NCI-H146 (cell line): ENCODE measurements at places on chromosomes 4 and X.

GRCh38 chrX:154020536-154021115 lies 924 bp upstream of the IRAK1 start:
- no peak for DNase-seq

- no peak for DNase-seq
Observed at GRCh38 chr4:158667651-158668198, 4.0 kb downstream of the C4orf46 start.

DNA sequence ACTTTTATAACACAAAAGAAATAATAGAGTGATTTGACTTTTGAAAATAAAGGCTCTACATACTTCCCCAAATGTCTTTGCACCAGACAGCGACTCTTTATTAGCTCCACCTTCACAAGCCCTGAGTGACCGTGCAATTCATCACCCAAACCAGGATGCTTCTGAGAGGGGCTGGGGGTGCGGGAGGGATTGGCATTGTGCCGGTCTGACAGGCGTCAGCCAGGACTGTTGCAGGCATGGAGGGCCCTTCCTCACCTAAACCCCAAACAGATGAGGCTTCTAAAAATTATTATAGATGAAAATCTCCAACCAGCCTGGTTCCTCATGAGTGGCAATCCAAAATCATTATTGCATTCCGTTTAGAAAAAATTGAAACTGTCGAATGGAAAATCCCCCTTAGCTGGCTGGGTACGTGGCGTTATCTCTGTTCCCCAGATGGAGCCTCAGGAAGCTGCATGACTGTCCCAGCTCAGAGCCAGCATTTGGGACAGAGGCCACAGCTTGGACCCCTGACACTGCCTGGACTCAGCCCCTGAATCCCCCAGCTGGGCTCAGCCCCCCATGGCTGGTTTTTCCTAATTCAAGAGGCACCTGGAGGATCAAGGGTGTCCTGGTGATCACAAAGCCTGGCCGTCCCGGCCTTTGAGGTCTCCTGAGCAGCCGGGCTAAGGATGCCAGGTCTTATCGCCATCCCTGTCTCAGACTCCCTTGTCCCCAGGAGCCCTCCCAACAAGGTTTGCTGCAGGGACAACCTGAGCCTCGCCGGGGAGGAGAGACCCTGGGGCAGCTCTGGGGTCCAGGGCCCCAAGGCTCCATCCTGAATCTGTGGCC lies 60.4 kb downstream of the SORCS2 start:
- no peak for DNase-seq

- no peak for DNase-seq
Observed at GRCh38 chr4:110988722-110989121, 365.8 kb upstream of the PITX2 start.

DNA sequence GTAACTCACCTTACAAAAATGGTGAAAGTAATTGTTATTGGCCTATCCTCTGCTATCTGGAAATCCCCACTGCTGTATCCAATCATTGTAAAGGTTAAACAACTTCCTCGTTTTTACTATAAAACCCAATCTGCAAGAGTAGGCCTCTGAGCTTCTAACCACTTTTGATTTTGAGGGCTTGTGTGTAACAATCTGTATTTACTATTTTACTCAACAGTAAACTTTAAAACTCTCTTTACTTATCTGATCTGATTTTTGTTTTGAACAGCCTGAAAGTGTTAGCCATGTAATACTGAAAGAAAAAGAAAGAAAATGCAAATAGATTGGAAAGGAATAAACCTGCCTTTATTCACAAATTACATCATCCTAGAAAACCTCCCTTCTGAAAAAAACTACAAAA lies 63.1 kb downstream of the SLC10A7 start:
- DNase-seq: no peak

GRCh38 chrX:39268207-39268606 lies 466.9 kb downstream of the MID1IP1 start:
- DNase-seq: no peak

DNA sequence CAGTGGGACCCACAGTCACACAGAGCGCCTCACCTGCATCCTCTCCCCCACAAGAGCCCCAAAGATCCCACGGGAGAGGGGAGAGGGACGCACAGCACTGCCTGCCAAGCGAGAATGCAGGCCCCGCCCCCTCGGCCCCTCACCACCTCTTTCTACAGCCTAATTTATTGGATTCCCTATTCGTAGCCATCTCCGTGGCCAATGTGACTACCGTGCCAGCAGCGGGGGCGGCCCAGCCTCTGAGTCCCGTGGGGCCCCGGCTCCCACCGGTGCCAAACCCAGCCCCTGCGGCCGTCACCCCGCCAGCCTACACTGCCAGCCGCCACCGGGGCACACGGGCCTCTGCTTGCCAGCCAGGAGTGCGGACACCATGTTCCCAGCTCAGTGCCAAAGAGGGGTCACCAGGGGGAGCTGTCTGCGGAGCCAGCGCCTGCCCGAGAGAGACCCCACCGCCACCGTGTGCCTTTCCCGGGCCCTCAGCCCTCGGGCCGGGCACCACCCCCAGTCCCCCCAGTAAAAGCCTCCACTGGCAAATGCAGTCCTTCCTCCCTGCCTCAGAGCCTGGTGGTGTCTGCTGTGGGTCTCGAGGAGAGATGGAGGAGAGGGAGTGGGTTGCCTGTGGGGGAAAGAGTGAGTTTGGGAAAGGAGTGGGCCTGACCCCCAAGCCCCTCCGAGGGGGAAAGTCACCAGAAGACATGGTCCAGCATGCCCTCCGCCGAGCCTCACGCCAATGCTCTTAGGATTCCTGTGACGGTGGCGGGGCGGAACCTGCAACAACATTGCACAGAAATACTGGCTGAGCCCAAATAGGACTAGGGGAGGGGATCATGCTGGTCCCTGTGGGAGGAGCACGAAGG lies 19.6 kb upstream of the PLXNB3 start:
- no peak for DNase-seq
